ENCODE measurements at places on chromosomes 13 and 19. TPM values are rescaled to one million over a fixed set of nuclear protein-coding genes. Genes with fewer than 3 reads are reported as not detected.

WDR62 gene
- 1.2 TPM for total RNA-seq

DNA sequence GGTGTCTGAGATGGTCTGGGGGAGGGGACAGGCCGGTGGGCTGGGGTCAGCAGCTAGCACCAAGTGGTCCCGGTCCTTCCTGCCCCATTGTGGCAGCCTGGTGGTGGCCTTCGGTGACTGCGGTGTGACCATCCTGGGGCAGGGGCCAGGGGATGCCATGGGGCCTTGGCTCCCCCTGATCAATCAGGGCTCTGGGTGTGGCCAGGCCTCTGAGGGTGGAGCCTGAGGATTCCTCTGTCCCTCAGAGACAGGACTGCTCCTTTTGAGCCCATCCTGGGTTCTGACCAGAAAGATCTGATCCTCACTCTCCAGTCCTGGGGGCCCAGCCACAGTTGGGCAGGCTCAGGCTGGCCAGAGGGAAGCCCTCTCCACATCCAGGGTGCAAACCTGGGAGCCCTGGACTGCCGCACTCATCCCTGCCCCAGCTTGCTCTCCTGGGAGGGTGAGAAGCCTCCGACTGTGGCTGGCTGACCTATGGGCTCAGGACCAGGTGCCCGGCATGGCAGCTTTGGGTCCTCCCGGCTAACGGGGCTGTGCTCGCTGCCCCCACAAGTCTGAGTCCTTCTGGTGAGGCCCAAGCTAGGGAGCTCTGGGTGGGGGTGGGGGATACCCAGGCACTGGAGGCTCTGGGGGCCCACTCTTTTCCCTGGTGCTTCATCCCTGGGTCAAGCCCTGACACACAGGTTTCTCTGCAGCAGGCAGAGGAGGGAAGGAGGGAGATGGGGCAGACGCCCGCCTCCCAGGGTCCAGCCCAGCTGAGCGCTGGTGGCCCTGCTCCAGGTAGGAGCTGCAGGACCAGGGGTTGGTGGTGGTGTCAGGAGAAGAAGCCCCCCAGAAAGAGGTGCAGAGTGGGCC, 59.5 kb downstream of the IER2 start:
- H3K27me3 ChIP-seq: no peaks in the 10 kb centered on the region
- no peak overlapping the region for H3K27ac ChIP-seq
- peaks cover 4% of the 10 kb centered on the region for H3K4me1 ChIP-seq
- H3K4me3 ChIP-seq: no peak overlapping the region
- no peak for DNase-seq

DNA sequence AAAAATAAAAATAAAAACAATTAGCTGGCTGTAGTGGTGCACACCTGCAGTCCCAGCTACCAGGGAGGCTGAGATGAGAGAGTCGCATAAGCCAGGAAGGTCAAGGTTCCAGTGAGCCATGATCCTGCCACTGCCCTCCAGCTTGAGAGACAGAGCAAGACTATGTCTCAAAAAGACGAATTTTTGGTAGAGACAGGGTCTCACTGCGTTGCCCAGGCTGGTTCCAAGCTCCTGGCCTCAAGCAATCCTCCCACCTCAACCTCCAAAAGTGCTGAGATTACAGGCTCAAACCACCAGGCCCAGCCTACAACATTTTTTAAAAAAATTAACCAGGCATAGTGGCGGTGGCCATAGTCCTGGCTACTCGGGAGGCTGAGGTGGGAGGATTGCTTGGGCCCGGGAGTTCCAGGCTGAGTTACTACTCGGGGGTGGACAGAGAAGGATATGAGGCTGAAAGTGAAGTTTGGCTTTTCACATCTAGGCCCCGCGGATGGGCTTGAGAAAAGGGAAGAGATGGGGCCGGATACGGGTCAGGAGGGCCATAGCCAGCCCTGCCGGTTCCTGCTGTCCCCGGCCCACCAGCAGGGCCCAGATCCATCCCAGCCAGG, 10.2 kb downstream of the NDUFA11 start:
- H3K36me3 ChIP-seq: peaks cover 20% of the 10 kb centered on the region
- peaks cover 35% of the 10 kb centered on the region for H3K4me1 ChIP-seq
- H3K4me3 ChIP-seq: peak overlapping the region; percentile 10
- H3K27ac ChIP-seq: no peak overlapping the region
- no peaks in the 10 kb centered on the region for H3K27me3 ChIP-seq
- DNase-seq: no peak

- DNase-seq: no peak
- no peaks in the 10 kb centered on the region for H3K27me3 ChIP-seq
- H3K36me3 ChIP-seq: peaks cover 2% of the 10 kb centered on the region
- H3K27ac ChIP-seq: no peak overlapping the region
- H3K4me1 ChIP-seq: no peaks in the 10 kb centered on the region
- no peak overlapping the region for H3K4me3 ChIP-seq
Measured at GRCh38 chr13:113076681-113077401, 28.8 kb upstream of the F7 start.

Measured in thoracic aorta (tissue), 2 donors.